ENCODE measurements at places on chromosomes 5 and 9.

GRCh38 chr5:150143350-150144245, 12.0 kb downstream of the PDGFRB start:
- DNase-seq, result no peak

GRCh38 chr9:128577206-128577605, 24.8 kb downstream of the SPTAN1 start:
- no peak for DNase-seq

DNA sequence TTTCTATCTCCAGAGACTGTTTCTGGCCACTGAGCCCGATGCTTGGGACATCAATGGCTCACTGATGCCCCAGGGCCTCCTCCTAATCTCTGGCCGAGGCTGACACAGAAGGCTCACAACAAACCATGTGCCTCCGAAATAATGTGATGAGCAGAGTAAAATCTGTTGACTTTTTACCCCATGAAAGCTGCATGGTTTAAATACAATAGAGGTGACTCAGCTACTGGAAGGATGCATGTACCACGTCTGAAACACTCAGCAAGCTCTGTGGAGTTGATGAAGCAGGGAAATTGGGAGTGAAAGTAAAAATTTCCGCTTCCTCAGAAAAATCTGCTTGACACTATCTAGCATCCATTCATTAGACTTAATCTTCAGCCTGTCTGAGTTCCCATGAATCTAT, 111.1 kb upstream of the EQTN start:
- no peak for DNase-seq

DNA sequence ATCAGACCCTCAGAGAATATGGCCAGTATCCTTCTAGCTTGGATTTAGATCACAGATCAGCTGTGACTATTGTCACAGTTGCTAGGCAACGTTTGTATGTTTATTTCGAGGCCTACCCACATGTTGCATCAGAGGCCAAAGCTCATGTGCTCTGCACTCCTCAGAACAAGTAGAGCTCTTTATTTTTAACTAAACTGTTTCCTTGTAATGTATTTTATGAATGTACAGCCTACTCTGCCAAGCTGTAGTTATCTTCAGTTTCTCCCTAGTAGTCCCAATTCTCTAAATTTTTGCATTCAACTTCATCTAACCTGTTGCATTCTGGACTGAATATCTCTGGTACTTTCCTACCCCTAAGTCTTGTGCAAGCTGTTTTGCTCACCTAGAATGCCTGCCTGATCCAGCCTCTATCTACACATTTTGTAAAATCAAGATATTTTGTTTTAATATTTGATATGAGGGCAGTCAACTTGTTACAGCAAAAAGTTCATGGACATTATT, 52.8 kb downstream of the CAST start:
- peak; percentile 31 for DNase-seq

DNA sequence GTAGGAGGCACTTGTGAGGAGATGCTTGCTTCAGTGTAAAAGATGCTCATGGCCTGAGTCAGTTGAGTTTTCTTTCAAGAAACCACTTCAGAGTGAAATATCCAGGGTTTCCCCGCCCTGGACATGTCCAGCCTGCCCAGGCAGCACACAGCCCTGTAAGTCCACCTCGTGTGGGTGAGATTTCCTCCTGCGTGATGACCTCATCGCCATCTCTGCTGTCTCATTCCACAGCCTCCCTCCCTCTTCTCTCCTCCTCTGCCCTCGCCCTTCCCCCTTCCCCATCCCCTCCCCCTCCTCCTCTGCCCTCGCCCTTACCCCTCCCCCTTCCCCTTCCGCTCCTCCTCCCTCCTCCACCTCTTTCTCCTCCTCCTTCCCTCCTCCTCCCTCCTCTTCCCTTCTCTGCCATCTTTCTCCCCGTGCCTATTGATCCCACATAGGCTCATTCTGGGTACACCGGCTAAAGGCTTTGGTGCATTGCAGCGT, 34.0 kb upstream of the NCS1 start:
- peak; percentile 29 for DNase-seq

DNA sequence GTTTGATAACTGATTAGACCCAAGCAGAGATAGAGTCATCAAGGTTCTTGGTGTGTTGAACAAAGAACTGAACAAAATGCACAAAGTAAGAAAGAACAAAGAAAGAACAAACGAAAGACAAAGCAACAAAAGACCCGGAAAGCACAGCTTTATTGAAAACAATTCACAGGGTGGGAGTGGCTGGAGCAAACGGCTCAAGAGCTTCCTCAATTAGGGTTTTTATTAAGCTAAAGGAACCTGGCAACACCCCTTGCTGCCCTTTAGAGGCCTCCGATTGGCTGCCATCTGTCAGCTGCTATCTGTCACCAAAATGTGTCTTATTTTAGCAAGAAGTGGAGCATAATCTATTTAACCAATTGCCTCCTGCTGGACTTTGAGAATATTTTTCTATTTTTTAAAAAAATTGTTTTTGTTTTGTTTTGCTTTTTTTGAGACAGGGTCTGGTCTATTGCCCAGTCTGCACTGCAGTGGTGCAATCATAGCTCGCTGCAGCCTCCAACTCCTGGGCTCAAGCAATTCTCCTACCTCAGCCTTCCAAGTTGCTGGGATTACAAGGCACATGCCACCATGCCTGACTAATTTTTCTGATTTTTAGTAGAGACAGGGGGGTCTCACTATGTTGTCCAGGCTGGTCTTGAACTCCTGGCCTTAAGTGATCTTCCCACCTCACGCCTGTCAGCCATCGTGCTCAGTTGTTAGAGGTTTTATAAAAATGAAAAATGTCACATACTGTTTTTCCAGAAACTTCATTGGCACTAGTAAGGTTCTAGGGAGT, 7.7 kb upstream of the ABO start:
- no peak for DNase-seq

DNA sequence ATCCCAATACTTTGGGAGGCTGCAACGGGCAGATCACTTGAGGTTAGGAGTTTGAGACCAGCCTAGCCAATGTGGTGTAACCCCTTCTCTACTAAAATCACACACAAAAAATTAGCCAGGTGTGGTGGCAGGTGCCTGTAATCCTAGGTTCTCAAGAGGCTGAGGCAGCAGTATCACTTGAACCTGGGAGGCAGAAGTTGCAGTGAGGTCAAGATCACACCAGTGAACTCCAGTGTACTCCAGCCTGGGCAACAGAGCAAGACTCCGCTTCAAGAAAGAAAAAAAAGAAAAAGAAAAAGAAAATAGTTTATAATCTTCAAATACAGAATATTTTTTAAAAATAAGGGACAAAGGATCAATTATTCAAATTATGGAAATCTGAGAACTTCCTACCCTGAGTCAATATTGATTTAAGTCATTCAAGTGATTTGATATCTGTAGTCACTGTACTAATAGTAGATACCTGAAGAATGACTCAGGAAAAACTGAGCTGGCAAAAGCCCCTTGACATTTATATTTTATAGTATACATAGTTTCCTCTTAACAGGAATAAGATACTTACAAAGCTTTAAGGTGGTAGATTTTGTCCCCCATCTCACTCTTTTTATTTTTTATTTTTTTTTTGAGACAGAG, 61.8 kb downstream of the PTBP3 start:
- no peak for DNase-seq
